Lower leg skin (tissue), 4 donors: ENCODE measurements at places on chromosomes 7 and 10.
A peak's percentile ranks its signal among the peaks of the same experiment; 100 is the strongest.

GRCh38 chr10:99921948-99922347, 87.8 kb downstream of the DNMBP start:
- DNase-seq: no peak

DNA sequence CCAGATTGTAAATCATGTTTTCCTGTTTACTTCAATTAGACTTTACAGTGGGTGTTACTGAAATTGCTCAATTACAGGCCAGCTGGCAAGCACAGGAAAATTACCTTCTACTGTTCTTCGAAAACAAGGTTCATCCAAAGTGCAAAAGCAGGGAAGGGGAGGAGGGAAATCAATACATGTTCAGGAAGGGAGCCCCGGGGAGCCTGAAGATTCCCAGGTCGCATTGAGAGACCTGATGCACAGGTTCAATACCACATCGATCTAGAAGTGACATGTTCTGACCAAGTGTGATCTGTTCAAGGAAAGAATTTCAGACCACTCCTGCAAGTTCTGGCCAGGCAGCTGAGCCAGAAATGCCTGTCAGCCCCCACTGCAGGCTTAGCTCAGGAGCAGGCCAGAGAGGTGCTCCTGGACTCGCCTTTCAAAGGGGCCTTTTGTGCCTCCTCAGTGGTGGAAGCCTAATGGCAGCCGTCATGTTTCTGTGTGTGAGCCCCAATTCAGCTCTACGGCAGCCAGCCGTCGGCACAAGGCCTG, 35.9 kb downstream of the FAM53B start:
- DNase-seq: no peak

DNA sequence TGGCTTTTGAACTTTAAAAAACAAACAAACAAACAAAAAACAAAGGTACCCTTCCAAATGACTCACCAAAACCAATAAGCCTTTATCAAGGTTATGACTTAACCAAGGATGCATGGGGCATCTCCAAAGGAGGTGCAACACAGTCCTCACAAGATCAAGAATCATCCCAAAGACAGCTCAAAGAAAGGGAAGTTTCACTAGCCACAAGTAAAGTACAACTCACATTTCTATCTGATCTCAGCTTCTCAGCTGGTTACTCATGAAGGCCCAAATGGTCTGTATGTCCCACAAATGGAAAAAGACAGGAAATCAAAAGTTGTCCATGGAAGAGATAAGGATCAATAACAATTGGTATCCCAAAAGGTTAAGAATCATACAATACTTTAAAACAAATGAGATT, 6.0 kb upstream of the MKLN1 start:
- no peak for DNase-seq

DNA sequence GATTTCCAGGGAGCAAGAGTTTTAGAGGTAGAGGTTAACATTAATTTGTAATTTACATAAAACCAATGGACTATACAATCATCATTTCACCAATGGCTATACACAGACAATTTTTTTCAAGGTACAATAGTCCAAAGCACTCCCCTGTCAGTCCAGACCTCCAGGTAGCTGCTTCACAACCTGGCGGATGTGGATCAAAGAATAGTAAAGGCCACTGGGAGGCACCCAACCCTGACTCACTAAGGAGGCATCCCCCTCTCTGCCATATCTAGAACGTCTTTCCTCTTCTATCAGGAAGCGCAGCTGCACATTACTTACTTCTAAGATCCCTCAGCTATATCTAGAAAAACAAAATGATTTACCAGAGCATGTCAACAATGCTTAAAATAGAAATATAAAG, 217.7 kb upstream of the AOAH start:
- no peak for DNase-seq

- no peak for DNase-seq
Observed at GRCh38 chr10:35331894-35332640, 4.2 kb upstream of the CCNY start.

GRCh38 chr7:140008755-140009610, 53.8 kb downstream of the PARP12 start:
- DNase-seq: no peak

- DNase-seq: no peak
Observed at GRCh38 chr7:69696054-69696591, 97.8 kb downstream of the AUTS2 start.

GRCh38 chr10:96830511-96831199, 1.4 kb upstream of the LCOR start:
- DNase-seq: peak; percentile 88
